WTC11 (cell line): ENCODE measurements at places on chromosomes 7 and 10.

DNA sequence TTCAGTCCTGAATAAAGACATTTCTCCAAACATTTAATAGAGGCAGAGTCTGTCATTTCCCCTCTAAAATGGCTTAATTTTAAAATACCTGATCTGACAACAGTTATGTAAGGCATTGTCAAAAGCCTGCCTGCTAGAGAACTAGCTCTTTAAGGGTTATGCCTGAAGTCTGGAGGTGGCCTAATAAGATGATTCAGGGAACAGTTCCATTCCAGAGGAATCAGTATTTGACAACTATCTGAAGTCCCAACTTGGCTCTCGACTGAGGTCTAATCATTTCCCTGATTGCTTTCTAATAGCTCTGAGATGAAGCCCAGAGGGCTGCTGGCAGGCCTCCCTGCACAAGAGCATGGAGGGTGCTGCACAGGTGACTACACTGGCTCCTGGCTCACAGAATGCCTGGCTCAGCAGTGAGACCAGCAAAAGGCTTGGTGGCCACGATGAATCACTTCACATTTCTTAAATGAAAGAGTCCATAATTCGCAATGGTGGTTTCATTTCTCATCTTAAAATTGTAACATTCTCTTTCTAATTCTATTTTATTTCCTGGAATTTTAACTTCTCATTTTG is 509.6 kb upstream of the POM121L12 start:
- DNase-seq: no peak

- no peak for DNase-seq
Measured at GRCh38 chr7:30169579-30169978, 34.8 kb downstream of the MTURN start.

- DNase-seq: no peak
Measured at GRCh38 chr7:97019710-97020225, 4.9 kb downstream of the DLX5 start.

GRCh38 chr10:123863721-123864482 is 27.7 kb downstream of the CPXM2 start:
- peak; percentile 50 for DNase-seq

DNA sequence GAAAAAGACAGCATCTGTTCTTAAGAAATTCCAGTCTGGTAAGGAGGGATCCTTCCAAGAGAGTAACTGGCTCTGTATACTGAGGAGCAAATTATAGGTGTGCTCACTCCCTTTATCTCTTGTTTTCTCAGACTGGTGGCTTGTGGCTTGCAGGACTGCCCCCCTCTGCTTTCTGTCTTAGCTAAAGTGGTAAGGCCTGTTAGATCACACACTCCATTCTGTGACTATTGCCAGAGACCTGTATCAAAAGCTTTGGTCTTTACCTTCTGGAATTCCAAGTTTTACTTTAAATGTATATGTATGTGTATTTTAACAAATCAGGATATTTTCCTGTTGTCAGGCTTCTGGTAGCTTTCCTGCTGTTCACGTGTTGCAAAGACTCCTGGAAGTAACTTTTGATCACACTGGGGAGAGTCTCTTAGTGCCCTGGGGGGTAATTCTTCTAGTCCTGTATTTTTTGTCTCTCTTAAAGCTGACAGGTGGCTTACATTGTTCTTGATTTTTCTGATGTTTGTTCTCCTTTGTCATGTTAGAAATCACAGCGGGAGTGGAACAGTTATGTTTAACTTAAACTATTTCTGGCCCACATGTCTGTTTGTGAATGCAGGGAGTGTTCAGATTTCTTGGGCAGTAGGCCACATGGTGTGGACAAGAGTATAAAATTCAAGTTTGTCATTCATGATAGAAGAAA is 99.0 kb downstream of the PLPP4 start:
- no peak for DNase-seq

- no peak for DNase-seq
Measured at GRCh38 chr10:77782328-77783061, 144.1 kb downstream of the DLG5 start.

- DNase-seq: no peak
Measured at GRCh38 chr10:80289451-80290287, at the start of gene MAT1A. MAT1A (minus strand) TSS chr10:80289658; CDS start chr10:80289423, 235 bp downstream.

DNA sequence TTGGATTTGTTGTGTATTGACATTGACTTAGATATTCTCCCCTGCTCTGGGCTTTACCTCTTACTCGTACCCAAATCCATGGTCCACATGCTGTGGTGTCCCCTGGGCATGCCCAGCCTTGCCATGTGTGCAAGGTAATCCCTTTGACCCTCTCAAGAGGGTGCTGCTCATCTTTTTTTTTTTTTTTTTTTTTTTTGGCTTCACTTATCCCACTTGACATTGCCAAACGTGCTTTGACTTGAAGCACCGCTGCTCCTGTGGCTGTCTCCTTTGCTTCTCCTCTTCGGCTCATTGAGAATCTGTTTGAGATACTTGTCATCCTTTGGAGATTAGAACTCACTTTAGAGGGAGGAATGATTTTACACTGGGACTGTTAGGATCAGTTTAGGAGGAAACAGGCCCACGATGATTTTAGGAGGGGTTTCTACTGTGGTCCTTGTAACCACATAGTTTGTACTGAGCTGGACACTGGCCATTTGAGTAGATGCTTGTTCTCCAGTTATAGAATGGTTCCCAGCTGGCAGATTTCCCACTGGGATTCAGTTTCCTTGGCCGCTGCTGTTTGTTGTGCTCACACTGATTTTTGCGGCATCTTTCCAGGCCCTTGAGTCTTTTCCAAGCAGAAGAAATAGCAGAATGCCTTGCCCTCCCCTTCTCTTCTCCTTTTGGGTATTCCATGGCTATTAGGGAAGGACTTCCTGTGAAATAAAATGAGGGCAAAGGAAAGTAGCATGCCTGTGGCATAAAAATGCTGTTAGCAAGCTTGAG is 184.8 kb downstream of the AUTS2 start:
- DNase-seq: no peak

- DNase-seq: no peak
Measured at GRCh38 chr10:33186150-33186549, 148.3 kb downstream of the NRP1 start.

- no peak for DNase-seq
Measured at GRCh38 chr7:105621617-105622016, 40.3 kb upstream of the EFCAB10 start.

- peak; percentile 63 for DNase-seq
Measured at GRCh38 chr7:119482209-119482608, 790.8 kb upstream of the KCND2 start.

GRCh38 chr7:121440857-121441503 is 44.9 kb upstream of the FAM3C start:
- no peak for DNase-seq

DNA sequence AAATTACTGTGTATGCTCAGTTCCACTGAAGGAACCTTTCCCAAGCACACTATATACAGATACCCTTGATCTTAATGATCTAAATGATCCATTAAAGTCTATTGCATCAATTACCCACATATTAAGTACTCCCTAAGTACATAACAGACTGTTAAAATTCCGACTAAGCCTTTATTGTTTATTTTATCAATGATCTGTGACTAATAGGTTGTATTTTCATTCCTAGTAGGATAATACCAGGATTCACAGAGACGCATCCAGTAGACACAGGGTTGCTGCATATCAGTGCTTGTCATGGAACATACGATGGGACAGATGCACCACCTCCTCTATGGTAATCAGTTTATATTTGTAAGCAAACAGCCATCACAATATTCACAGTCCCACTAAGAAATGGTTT is 159.6 kb upstream of the SLC26A5 start:
- no peak for DNase-seq

GRCh38 chr10:78041170-78042057 is 7.8 kb downstream of the RPS24 start:
- no peak for DNase-seq

- DNase-seq: no peak
Measured at GRCh38 chr7:18496341-18496700, 772 bp downstream of the HDAC9 start.

- no peak for DNase-seq
Measured at GRCh38 chr10:94989192-94989591, 50.7 kb downstream of the CYP2C9 start.

DNA sequence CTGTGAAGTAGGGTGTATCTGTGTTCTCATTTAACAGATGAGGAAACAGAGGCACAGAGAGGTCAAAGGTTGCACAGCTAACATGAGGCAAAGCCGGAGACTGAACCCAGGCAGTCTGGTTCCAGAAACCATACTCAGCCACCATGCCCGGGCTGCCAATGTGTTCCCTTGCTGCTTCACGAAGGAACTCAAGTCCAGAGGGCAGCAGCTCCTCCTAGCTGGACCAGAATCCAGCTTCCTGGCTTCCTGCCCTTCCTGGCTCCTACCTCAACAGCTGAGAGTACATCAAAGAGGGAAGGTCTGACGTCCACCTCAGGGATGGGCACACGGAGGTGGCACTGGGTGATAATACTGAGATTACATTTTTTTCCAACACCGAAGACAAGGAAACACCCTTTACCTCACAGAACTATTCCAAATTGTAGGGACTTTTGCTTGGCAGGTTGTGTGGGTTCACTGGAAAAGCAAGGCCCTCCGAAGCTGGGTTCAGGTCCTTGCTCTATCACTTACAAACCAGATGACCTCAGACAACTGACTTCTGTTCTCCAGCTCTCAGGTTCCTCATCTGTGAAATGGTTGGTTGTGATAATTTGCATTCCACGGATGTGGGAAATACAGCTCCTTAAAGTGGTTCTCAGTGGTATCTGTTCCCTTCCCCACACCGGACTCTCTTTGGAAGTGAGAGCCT is 154.1 kb upstream of the ZMIZ1 start:
- DNase-seq: no peak

- no peak for DNase-seq
Measured at GRCh38 chr7:101133621-101134398, 6.9 kb downstream of the SERPINE1 start.

- DNase-seq: peak; percentile 57
Measured at GRCh38 chr10:129021594-129022304, 445.3 kb upstream of the MGMT start.

DNA sequence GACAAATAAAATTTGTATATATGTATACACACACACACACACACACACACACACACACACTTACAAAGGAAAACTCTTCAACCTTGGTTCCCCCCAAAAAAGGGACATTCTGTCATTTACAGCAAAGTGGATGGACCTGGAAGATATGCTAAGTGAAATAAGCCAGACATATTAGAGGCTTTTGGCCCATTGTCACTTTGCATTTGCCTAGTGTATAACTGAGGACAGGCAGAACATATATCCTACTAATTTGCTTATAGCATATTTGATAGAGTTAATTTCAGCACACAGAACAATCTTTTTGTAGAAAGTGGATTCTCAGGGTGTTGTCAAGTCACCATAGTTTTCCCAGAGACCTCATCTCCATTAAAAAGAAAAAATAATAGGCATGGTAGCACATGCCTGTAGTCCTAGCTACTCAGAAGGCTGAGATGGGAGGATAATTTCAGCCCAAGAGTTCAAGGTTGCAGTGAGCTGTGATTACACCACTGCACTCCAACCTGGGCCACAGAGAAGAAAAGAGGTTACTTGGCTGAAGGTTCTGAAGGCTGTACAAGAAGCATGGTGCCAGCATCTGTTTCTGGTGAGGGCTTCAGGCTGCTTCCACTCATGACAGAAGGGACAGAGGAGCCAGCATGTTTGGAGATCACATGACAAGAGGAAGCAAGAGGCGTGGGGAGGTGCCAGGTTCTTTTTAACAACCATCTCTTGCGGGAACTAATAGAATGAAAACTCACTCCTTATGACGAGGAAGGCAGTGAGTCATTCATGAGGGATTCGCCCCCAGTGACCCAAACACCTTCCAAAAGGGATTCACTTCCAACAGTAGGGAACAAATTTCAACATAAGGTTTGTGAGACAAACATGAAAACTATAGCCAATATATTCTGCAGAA is 135.6 kb downstream of the TMEM168 start:
- DNase-seq: no peak

DNA sequence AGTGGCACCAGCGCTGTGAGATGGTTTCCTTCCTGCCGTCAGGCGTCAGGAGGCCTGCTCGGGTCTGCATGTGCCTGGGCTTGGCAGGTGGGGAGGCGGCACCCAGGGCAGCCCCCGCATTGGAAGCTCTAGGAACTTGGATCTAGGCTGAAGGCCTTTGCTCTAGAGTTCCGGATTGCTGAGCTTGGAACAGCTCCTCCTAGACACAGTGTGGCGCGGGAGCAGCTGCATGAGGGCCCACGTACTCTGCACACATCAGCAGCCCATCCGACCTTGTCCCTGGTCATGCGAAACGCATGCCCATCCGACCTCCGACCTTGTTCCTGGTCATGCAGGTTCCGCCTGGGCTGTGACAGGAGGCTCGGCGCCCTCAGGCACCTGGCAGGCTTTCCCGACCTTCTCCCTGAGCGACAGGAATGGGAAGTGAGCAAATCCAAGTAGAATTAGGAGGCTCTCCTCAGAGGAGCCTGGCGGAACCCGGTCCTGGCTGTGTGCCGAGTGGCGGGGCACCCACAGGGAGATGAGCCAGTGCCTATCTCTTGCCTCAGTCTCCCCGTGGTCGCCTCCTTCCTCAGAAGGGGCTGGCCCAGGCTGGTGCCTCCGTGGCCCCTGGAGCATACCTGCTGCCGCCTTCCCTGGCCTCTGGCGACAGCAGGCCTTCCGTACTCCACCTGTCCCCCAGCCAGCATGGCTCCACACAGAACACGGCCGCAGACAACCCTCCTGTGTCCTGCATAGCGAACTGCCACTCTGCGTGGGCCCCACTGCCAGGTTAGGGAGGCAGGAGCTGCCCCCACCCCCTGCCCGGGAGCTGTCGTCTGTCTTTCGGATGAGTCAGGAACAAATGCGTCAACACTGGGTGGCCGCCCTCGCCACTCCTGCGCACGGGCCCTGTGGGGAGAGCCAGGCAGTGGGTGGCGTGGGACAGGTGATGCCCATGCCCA is 12.0 kb downstream of the GET4 start:
- DNase-seq: no peak

DNA sequence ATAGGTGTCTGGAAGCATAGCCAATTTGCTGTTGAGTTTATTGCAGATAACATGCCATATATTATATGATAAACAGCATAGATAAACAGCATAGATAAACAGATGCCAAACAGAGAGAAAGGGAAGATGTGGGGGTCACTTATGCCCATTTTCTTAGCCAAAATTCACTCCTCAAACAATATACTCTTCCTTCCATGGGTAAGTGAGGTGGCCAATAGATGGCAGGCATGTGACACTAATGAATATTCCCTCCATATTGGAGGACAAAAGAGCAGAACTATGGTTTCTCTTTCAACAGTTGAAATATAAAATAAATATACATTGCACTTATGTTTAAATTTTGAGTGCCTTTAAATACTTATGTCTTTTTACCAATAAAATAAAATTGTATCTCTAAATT is 1212.8 kb downstream of the REEP3 start:
- DNase-seq: peak; percentile 13

DNA sequence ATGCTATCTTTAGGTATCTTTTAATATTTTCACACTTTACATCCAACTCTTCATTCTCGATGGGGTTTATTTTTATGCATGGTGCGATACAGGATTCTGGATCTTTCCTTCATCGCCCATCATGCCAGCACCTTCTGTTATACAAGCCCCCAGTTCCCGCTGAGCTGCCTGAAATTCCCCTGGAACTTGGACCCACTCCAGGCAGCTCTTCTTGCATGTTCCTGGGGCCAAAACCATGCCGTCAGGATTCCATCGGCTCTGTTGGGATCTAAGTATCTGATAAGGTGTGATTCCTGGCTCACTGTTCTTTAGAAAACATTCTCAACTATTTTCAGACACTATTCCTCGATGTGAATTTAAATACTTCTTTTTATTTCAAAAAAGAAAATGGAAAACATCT is 40.5 kb upstream of the PPP2R2D start:
- no peak for DNase-seq

GRCh38 chr10:60549686-60550085 is 160.0 kb upstream of the ANK3 start:
- no peak for DNase-seq
